ENCODE measurements at places on chromosomes 11 and 22. TPM values are rescaled to one million over a fixed set of nuclear protein-coding genes. Genes with fewer than 3 reads are reported as not detected.

GRCh38 chr11:95545116-95545875 is 244.3 kb downstream of the FAM76B start:
- DNase-seq = no peak

GRCh38 chr22:36865346-36865745 is 4.5 kb downstream of the NCF4 start:
- DNase-seq = peak; percentile 51

DNA sequence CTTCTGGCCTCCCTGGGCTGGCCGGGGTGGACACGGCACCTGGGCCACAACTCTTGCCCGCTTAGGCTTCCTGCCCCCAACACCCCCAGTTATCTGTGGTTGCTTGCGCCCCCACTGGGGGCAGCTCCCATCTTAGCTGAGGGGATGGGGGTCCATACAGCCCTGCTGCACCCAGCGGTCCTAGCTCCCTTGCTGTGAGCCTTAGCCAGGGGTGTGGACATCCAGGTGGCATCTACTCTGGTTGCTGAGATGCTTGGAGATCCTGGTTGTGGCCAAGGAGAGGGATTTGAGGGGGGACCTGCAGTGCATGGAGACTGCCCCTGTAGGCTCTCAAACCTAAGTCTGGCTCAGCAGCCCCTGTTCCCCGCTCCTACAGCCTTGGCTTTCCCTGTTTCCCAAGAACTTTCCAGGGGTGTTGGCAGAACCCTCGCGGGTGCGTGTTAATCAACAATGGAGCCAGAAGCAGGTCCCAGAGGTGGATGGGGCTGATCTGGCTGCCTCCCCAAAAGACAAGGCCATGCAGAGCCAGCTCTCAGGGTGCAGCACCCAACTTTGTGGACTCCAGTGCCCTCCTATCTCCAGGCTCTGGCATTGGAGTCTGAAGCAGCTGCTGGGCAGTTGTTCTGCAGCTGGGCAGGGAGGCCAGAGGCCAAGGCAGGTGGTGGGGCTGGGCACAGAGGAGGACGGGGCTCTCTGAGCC is 3.3 kb downstream of the KCNQ1 start:
- no peak for DNase-seq

GRCh38 chr11:68680541-68681231 is 3.7 kb upstream of the GAL start:
- DNase-seq = no peak

DNA sequence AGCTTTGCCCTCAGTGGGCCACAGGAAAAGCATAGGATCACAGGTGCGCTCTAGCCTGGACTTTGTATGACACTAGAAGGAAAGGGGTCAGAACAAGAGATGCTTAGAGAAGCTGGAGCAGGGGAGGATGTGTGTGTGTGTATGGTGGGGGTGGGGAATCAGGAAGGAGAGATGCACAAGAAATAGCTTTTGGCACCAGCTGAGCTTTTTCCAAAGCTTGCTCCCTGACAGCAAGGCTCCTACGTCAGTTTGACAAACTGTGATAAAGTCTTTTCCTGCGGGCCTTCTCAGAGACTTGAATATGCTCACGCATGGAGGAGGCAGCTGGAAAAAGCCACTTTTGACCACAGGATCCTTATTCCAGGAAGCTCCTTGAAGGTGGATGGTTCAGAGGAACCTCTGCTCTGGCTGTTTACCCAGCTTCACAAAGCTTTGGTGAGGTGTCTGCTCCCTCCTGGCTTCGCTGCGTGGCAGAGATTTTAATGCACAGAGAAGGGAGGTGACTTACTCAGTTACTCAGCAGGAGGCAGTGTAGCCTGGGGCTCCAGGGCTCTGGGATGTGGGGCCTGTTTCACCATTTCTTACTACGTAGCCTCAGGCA is 3.9 kb downstream of the CDC42EP1 start:
- DNase-seq = peak; percentile 69

- DNase-seq = no peak
These were observed 125.0 kb downstream of the ABTB2 start for GRCh38 chr11:34232807-34233206.

GRCh38 chr11:19953909-19954308 is 206.4 kb downstream of the DBX1 start:
- no peak for DNase-seq

DNA sequence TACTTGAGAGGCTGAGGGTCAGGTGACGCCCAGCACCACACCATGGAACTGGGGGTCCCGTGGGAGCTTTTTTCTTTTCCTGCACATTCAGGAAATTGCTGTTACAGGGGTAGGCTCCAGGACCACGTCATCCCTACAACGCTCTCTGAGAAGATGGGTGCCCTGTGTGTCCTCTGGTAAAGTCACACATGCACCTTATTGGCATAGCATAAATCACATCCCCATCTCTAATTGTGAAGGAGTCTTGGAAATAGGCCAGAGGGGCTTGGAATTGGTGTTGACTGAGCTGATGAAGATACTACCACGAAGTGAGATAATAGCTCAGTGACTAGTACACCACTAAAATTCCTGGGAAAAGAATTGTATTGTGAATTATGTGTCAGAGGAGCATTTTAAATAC is 57.6 kb downstream of the TNRC6B start:
- no peak for DNase-seq

The TSPAN32 gene
- polyA plus RNA-seq = 1.9 TPM

The KRTAP5-8 gene
- polyA plus RNA-seq = 1.3 TPM

The GSTT2B gene
- 19.4 TPM for polyA plus RNA-seq

The GPHA2 gene
- polyA plus RNA-seq = 2.0 TPM

The UBQLN3 gene
- not detected for polyA plus RNA-seq

The SLC5A1 gene
- polyA plus RNA-seq = 0.73 TPM
